Choroid plexus epithelial cell (primary cell): ENCODE measurements at places on chromosomes 5 and 9.
A peak's percentile ranks its signal among the peaks of the same experiment; 100 is the strongest.

DNA sequence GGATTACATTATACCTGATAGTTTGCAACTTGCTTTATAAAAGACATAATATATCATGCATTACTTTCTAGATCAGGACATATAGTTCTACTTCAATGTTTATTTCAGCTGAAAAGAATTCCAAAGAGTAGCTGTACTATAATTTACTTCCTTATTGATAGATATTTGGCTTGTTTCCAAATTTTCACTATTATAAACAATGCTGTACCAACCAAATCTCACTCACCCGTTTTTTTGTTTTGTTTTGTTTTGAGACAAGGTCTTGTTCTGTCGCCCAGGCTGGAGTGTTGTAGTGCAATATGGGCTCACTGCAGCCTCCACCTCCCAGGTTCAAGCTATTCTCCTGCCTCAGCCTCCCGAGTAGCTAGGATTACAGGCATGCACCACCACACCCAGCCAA, 132.7 kb downstream of the GNAQ start:
- no peak for DNase-seq

- no peak for DNase-seq
These were observed 5.1 kb downstream of the LCP2 start for GRCh38 chr5:170292179-170293104.

DNA sequence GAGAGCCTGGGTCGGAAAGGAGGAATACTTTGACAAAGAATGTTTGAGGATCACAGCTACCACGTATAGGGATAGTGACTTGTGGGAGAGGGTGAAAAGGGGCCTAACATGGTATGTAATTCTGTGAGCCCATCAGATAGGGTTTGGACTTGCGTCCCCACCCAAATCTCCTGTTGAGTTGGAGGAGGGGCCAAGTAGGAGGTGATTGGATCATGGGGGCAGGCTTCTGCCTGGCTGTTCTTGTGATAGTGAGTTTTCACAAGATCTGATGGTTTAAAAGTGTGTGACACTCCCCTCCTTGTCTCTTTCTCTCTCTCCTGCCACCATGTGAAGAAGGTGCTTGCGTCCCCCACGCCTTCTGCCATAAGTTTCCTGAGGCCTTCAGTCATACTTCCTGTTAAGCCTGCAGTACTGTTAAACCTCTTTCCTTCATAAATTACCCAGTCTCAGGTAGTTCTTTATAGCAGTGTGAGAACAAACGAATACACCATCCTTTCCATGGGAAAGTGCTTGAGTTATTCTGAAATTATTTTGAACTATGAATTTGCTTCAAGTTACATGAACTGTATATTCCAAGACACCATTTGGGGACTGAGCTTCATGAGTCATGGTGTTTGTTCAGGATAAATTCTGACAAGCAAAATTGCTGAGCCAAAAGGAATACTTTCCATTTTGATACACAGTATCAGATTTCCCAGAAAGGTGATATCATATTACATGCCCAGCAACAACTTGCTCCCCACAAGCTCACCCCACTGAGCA, 68.8 kb upstream of the SSBP2 start:
- DNase-seq: peak; percentile 80

- peak; percentile 33 for DNase-seq
These were observed 87.4 kb upstream of the PAPPA start for GRCh38 chr9:116066221-116066620.

DNA sequence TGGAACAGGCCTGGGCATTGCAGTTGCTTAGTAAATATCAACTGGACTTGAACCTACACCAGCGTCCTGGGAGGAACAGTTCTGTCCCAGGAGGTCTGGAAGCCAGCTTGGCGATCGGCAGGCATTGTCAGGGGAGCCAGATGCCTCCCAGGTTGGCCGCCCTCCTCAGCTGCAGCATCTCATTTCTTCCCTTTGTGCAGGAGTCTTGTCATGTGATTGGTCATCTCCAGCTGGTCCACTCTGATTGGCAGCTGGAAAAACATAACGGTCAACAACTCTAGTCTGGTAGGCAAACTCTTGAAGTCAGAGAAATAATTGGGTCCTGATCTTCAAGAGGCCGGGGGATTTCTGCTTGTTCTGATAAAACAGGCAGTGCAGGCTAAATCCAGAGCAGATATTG, 29.6 kb upstream of the NCS1 start:
- DNase-seq: no peak

- no peak for DNase-seq
These were observed 113.5 kb downstream of the CDC42SE2 start for GRCh38 chr5:131377346-131377745.

DNA sequence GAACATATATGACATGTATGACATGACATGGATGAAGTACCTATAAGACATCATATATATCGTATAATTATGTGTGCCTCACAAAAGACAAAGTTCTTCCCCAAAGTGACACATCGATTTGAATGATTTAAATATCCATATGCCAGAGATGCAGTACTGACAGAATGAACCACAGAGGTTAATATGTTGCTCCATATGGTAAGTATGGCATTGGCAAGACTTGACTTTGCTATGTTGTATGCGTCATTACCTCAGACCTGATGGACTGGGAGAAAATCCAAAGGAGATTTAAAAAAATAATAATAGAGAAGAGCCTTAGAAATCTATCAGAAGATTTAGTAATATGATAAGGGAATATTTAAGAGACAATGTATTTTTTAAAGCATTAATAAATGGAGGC, 263.2 kb downstream of the PJA2 start:
- peak; percentile 14 for DNase-seq

DNA sequence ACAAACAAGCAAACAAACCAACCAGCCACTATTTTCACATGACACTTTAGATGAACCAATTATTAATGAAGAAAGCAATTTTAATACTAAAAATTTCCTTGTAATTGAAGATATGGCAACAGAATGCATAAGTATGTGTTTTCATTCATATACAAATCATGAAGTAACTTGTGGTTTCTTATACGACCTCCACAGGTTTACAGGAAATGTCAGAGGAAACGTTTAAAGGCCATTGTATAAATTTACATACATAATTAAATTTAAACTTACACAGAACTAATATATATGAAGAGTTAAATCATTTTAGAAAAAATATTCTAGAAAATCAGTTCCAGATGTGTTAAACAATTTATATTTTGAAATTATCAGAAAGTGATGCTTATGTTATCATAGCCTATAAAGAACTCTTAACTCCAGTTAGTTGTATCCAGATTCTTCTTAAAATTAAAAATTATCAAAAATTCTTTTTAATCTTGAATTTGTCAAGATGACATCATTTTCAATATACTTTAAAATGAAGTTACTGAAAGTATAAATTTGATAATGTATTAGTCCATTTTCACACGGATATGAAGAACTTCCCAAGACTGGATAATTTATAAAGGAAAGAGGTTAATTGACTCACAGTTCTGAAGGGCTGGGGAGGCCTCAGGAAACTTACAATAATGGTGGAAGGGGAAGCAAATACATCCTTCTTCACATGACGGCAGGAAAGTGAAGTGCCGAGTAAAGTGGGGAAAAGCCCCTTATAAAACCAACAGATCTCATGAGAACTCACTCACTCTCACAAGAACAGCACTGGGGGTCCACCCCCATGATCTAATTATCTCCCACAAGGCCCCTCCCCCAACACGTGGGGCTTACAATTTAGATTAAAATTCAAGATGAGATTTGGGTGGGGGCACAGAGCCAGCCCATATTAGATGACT, 192.0 kb downstream of the PIK3R1 start:
- DNase-seq: no peak

DNA sequence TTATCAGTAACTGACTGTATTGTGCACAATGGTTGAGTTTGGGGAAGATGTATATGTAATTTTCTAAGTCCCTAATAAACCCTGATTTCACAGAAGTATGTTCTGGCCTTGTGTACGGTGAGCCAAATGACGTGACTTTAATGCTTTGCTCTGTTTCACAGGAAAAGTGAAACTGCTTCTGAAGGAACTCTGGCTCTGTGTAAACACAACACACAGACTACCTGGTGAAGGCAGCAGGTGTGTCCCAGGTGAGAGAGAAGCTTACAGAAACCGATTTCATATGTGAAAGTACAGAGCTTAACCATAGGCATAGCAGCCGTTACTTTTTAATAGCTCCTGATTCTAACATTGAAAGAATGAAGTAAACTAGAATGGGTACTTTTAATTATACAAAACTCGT, 31.9 kb downstream of the ICE1 start:
- DNase-seq: no peak

DNA sequence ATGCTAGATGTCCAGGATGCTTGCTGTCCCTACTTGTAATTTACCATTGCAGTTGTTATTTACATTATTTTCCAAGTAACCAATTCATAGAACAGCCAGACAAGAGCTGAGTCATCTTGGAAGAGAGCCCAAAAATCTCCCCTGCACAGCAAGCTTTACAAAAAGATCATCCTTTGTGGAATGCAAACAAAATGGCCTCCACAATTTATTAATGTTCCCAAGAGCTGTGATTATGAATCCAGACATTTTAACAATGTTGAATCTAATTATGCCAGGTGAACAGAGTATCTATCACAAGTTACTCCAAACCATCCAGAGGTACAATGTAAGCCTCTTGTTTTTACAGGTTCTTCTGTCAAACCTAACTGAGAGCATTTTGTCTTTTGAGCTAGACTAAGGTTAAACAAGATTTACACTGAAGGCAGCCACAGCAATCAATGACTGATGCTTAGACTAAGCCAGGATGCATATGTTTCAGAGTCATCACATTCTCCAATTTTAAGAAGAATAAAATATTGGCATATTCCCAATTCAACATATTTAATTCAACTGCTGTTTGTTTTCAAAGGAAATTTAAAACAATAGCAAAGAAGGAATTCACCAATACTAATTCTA, 95.3 kb upstream of the SLC12A2 start:
- DNase-seq: peak; percentile 96

DNA sequence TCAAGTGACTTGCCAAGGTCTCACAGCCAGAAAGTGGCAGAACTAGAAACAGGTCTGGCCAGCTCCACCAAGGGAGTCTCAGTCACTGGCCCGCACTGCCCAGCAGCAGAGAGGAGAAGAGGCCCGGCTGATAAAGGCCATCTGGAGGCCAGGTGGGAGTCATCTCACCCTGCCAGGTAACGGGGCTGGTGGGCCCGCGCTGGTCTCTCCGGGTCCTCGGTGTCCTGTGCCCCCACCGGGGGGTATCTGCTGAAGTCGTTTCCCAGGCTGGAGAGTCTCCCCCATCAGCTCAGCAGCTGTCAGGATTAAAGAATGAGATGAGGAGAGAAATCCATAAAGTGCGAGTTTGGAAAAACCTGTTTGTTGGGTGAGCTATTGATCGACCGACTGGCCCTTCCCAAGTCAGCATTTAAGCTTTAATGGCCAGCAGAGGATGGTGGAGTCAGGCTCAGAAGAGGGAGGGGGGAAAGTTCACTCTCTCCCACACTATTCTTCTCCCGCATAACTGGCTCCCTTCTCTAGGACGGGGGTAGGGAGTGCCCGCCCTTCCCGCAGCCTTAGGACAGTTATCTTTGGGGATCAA, 30.3 kb downstream of the LMX1B start:
- no peak for DNase-seq

- DNase-seq: no peak
These were observed 423.8 kb upstream of the SMARCA2 start for GRCh38 chr9:1591310-1591709.

DNA sequence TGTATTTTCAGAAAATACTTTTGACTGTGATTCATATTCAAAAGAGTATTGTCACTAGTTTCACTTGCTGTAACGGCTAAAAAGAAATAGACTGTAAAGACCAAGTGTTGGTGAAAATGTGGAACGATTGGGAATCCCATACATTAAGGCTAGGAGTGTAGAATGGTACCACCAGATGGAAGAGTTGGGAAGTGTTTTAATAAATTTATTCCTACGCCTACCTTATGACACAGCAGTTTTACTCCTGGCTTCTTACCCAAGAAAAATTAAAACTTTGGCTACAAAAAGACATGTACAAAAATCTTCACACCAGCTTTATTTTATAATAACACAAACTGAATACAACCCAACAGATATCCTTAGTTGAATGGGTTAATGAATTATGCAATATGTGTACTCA, 256.2 kb downstream of the TAF11L14 start:
- DNase-seq: no peak

GRCh38 chr9:23658376-23659258, 167.4 kb downstream of the ELAVL2 start:
- DNase-seq: no peak

DNA sequence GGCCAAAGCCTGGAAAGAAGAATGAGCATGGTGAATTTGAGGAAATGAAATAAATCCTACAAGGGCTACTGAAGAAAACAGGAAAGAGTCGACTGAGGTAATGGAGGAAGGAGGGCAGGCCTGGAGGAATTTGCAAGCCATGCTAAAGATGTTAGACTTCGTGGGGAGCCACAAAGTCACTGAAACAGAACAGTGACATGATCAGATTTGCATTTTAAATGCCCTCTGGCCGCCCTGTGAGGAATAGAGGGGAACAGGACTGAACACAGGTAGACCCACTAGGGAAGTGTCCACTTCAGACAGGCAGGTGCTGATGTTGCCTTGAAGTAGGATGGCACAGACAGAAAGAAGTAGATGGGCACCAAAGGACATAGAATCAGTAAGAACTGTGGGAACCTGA, 42.8 kb upstream of the RLN1 start:
- DNase-seq: no peak

DNA sequence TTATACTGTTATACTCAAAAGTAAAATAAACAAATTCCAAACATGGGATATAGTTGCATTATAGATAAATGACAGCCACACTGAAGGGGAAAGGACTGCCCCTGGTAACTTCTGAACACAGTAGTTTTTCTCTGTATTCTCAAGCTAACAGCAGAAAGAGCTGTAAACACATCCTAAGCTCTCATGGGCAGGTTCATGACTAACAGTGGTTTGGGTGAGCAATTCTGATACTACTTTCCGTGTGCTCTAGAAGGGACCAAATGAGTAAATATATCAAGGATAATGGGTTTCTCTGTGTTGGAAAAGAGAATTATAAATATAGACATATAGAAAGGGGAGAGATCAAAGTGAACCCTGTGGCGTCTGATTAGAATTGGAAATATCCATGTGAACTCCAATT, 2.2 kb upstream of the LCN6 start:
- no peak for DNase-seq

DNA sequence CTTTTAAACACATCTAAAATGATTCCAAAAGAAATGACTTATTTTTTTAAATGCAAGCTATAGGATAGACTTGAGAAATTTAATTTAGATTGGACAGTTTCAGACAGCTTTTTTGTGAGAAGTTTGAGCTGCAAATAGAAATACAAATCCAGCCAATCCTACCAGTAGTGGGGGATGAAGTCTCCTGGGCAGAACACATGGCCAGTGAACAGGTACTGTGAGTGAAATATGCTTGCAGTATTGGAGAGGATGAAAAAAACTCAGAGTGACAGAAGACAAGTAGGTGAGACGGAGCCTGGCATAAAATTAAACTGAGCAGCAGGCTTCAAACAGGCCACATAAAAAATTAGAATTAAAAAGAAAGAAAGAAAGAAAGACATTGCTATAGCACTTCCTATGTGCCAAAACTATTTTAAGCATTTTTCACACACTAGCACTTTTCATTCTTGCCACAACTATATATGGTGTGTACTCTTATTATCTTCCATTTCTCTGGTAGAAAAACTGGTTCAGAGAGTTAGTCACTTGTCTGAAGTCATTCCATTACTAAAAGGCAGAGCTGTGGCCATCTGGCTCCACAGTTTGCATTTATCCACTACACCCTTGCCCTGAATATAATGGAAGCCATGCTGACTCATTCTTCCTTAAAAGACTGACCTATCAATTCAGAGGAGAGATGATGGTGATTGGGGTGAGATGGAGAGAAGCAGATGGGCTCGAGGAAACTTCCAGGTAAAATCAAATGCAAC, 310.2 kb upstream of the CTNND2 start:
- DNase-seq: no peak

- DNase-seq: peak; percentile 88
These were observed 62.9 kb downstream of the NREP start for GRCh38 chr5:111694133-111694532.
